ENCODE measurements at places on chromosomes 7 and 10. TPM values are rescaled to one million over a fixed set of nuclear protein-coding genes. Genes with fewer than 3 reads are reported as not detected.

DNA sequence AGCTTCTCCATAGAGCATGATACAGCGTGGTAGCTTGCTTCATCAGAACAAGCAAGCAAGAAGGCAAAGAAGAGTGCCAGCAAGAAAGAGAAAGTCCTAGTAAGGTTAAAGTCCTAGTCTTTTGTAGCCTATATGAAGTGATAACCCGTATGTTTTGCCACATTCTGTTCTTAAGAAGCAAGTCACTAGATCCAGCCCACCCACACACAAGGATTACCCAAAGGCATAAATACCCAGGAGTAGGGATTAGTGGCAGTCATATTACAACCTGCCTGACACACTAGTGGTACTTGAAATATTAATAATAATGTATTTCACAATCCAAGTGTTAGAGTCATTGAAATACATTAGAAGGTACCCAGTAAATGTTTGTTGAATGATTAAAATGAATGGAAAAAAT is 285.5 kb downstream of the HPSE2 start:
- DNase-seq, result no peak

DNA sequence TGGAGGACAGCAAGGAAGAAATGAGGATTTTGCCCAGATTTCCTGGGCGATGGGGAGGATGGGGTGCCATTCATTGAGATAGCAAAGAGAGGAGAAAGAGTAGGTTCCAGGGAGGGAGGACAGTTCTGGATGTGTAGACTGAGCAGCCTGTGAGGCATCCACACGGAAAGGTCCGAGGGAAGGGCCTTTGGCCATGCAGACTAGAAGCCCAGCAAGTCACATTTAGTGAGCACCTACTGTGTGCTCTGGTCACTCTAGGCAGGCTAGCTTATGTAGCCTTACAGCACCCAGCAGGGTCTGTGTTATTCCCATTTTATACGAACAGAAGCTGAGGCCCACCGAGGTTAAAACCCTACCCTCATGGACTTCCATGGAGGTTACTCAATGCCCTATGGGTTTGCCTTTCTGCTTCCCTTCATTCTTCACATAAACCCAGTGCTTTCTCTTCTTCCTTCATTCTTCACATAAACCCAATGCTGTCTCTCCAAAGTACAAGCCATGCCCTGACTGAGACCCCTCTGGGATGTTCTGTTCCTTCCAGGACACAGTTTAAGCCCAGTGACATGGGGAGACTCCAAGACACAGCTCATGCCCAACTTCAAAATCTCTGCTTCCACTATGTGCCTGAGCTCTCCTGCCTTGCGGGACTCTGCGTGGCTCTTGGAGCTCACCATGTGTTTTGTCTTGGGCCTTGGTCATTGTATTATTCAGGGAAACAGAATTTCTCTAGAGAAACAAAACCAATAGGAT is 13.7 kb downstream of the IL2RA start:
- peak; percentile 17 for DNase-seq

DNA sequence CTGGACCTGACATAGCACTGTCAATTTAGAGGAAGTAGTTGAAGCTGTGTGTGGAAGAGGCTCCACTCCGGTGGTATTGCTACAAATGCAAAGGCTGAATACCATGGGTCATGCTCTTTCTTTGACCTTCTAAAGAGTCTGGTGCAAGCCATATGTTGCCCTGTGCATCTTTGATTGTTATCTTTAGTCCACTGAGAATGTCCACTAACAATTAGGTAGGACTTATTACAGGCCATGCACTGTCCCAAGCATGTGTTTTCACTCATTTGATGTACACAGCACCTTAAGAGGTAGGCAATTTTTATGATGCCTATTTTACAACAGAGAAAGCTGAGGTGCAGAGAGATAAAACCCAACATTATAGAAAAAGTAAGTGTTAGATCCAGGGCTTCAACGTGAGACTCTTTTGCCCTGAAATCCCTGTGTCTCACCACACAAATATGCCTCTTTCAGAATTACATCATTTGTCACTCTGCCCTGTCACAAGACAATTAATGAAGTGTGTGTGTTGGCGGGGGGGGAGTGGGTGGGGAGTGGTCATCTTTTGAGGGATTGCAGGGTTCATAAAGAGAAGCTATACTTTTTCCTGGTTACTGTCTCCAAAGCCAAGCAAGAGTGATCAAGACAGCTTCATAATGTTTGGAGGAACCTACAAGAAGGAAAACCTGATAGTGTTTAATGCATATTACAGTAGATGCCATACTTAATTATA is 637.6 kb upstream of the IGFBP3 start:
- no peak for DNase-seq

DNA sequence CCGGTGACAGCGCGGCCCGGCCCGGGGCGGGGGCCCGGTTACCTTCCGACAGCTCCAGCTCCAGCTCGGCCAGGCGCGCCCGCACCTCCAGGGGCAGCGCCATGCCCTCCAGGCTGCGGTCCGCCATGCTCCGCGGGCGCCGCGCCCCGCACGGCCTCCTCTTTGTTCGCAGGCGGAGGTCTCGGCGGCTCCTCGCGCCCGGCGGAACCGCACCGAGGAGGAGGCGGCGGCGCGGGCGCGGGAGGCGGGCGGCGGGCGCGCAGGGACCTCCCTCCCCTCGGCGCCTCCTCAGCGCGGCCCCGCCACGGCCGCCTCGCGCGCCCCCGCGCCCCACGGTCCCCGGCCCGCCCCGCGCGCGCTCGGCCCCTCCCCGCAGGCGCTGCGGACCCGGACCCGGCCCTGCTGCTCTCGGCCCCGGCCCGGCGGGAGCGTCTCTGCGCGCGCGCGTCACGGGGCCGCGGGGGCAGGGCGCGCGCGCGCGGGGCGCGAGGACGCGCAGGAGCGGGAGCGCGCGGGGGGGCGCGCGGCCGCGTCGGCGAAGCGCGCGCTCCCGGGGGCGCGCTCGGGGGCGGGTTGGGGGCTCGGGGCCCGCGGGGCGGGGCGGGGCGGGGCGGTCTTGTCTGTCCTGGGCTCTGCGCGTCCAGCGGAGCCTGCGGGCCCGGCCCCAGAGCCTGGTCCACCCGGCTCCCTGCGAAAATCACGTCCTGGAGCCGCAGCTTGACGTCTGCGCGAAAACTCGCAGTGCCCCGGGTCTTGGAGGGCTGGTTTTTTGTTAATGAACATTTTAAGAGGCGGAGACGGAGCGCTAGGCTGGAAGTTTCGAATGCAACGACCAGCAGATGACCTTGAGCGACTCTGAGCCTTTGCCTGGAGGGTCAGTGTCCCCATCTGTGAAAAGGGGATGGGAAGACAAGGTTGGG is at the start of gene DIP2C:
TSS of gene DIP2C (minus strand) at position 217 of the 920 bp plus-strand sequence. CDS start at position 127, 90 bp downstream.
- peak; percentile 85 for DNase-seq

DNA sequence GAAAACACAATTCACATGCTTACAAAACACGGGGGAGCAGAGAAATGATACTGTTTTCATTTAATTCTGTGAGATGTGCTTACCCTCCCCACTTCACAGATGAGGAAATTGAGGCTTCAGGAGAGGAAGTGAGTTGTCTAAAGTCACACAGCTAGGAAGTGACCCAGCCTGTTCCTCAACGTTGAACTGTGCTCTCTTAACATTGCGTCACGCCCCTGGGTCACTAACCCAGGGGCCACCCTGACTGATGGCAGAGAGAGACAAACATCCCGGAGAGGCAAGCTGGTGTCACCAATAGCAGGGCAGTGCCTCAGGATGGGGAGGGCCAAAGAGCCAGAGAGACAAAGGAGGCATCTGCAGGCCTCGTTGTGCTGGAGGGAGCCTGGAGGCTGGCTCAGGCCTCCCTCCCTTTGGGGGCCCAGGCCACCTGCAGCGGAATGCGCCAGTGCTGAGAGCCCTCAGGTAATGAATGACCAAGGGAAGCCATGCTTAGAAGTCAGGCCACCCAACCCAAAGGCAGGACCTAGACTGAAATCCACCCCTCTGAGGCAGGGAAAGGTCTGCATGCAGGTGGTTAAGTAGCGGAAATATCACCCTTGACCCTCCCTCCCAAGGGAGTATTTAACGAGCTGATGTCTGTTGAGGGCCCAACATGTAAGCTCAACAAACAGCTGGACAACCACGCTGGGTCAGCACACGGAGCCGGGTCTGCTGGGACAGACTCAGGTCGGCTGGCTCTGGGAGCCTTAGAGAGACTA is 81.3 kb downstream of the C10orf105 start:
- DNase-seq, result peak; percentile 78

DNA sequence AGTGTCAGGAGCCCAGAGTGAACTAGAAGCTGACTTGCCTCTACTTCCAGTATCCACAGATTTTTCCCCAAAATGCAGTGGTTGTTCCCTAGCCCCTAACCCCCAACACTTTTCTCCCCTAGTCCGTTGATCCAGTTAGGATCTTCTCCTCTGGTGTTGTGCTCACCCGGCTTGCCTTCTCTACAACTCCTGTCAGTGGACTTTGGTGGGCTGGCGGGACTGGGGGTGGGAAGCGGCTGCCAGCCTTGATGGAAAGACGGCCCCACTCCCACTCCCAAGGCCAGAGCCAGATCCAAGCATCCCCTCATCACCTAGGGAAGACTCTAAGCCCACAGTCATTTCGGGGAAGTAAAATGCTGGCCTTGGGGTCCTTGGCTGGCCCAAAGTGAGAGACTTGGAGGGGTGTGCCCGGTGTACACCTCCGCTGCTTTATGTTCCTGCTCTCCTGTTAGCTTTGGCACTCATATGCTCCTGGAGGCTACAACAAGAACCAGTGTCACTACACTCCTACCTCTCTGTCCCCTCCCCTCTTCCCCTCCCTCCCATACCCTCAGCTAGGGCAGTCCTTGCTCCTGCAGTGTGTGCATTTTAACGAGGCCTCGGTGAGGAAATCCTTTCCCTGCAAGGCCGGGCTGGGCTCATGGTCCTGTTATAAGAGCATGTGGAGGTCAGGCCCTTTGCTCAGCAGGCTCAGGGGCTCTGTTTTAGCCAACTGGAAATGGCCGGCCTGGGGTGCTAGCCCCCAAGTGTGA is 930 bp upstream of the HOXA10 start:
- peak; percentile 72 for DNase-seq

- DNase-seq, result no peak
Observed at GRCh38 chr7:105438254-105438653, 49.5 kb upstream of the SRPK2 start.

- DNase-seq, result no peak
Observed at GRCh38 chr10:8144496-8144895, 90.0 kb downstream of the GATA3 start.

DNA sequence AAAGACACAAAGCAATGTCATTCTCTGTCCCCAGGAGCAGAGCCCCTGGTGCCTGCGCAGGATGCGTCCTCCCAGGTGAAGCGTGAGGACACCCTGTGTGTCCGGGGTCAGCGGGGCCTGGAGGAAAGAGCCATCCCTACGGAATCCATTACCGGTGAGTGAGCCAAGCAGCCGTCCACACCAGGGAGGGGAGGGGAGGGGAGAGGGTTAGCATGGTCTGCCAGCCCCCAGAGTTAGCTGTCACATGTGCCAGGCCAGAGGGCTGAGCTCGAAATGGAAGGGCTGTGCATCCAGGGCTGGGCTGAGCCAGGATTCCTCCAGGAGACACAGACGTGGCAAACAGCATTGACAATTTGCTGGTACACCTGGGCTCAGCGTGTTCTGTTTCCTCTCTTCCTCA is 15.2 kb downstream of the ZNF282 start:
- no peak for DNase-seq

DNA sequence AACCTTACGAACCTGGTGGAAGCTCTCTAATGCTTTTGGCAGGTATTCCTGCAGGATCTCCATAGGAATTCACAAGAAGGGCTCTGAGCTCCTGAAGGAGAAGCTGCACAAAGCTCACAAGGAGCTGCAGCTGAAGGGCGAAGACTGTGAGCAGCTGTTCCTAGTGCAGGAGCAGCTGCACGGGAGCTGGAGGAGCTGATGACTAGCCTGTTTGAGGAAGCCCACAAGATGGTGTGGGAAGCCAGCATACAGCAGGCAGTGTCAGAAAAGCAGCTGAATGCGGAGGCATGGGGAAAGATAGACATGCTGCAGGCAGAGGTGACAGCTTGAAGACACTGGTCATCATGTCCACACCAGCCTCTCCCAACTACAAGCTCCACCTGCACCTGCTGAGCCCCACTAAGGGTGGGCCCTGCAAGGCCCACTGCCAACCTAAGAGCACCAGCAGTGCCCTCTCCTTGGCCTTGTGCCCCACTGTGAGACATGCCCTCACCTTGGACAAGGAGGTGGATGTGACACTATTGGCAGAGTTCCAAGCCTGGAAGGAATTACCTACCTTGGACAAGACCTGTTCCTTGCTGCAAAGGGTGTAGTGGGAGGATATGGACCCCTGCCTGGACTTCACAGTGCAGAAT is 250.6 kb downstream of the BBS9 start:
- no peak for DNase-seq

DNA sequence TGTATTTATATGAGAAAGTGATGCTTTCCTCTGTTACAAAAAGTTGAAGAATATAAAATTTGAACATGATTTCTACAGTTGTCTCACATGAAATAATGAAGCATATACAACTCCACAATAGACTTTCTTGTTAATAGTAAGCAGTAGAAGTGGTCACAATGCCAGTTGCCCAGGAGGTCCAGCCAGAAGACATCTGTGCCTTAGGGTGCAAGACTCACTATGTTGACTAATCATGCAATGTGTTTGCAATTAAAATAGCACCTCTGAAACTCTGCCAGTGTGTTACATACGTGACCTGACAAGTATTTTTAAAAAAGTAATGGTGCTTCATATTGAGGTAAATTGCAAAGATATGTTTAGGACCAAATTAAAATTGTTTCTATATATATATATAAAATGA is 547.2 kb downstream of the ETV1 start:
- no peak for DNase-seq

DNA sequence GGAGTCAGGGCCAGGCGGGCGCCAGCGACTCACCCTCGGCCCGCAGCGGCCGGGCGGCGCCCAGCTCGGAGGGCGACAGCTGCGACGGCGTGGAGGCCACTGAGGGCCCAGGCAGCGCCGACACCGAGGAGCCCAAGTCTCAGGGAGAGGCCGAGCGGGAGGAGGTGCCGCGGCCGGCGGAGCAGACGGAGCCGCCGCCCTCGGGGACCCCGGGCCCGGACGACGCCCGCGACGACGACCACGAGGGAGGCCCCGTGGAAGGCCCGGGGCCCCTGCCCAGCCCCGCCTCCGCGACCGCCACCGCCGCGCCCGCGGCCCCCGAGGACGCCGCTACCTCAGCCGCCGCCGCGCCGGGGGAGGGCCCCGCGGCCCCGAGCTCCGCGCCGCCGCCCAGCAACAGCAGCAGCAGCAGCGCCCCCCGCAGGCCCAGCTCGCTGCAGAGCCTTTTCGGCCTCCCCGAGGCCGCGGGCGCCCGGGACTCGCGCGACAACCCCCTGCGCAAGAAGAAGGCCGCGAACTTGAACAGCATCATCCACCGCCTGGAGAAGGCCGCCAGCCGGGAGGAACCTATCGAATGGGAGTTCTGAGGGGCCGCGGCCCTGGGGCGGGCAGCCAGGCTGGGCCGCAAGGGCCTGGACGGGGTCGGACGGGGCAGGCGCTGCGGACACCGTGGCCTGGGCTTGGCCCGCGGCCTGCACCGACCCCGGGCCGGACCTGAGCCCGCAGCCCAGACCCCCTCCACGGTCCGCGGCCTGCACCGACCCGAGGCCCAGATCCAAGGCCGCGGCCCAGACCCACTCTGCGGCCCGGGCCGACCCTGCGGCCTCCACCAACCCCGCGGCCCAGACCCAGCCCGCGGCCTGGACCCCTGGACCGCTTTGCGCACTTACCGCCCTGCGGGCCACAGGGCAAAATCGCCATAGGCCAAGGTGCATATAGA is 37.9 kb upstream of the SH2B2 start:
- peak; percentile 87 for DNase-seq

AKR1C4 gene
- not detected for total RNA-seq

MYO1G gene
- total RNA-seq, result 0.25 TPM

Data from endodermal cell (in vitro differentiated cells).